ENCODE measurements at places on chromosomes 4 and X. TPM values are rescaled to one million over a fixed set of nuclear protein-coding genes. Genes with fewer than 3 reads are reported as not detected.

DNA sequence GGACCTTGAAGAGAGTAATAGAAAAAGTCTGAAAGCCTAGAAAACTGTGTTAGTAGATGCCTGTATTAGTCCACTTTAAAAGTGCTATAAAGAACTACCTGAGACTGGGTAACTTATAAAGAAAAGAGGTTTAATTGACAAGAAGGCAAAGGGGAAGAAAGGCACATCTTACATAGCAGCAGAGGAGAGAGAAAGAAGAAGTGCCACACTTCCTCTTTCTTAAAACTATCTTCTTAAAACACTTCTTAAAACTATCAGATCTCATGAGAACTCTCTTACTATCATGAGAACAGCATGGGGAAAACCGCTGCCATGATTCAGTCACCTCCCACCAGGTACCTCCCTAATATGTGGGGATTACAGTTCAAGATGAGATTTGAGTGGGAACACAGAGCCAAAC is 18.8 kb upstream of the COL25A1 start:
- DNase-seq, result no peak

- no peak for DNase-seq
Observed at GRCh38 chr4:113952452-113953029, 26.9 kb downstream of the ARSJ start.

GRCh38 chr4:76441881-76442280 is 6.9 kb downstream of the SHROOM3 start:
- DNase-seq, result no peak

DNA sequence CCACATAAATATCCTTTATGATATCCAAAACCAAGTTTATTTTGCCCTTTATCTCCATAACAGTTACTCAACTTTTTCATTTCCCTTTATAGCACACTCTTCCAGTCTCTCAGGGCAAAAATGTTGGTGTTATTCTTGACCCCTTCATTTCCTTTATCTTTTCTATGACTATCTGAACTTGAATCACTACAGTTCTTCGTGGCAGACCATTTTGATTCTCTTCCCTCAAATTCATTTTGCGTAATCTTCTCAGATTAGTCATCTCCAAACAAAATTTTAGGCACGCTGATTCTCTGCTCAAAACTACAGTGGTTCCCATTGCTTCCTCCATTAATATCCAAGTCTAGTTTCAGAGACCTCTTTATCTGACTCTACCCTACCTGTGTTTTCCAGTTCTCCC is 26.1 kb downstream of the RUFY3 start:
- no peak for DNase-seq

Gene KLF8
- 5.3 TPM for polyA plus RNA-seq
